Keratinocyte (primary cell): ENCODE measurements at places on chromosomes 11 and 22.

DNA sequence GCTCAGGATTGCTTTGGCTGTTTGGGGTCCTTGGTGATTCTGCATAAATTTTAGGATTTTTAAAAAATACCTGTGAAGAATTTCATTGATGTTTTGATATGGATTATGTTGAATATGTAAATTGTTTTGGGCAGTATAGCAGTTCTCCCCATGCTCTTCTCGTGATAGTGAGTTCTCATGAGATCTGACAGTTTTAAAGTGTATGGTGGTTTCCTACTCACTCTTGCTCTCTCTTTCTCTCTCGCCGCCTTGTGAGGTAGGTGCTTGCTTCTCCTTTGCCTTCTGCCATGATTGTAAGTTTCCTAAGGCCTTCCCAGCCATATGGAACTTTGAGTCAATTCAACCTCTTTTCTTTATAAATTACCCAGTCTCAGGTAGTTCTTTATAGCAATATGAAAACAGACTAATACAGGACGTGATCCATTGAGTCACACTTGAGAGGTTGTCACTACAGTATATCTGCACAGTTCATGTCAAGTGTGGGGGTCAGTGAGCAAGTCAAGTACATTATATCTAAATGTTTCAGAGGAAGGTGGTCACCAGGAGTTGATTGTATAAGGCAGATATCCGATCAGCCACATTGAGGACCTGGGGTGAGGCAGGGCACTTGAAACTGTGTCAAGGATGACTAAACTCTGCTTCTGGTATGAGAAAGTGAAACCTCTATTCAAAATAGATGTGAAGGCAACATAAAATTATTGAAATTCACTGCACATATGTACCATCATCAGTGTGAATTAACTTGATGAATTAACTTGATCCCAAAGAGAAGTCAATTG is 70.7 kb upstream of the CCDC179 start:
- no peak for DNase-seq

- DNase-seq = no peak
Measured at GRCh38 chr11:1668911-1669473, 28.0 kb upstream of the KRTAP5-6 start.

- DNase-seq = no peak
Measured at GRCh38 chr11:32044158-32044863, 46.6 kb upstream of the RCN1 start.

- DNase-seq = no peak
Measured at GRCh38 chr11:85525686-85526085, 101.5 kb downstream of the DLG2 start.

DNA sequence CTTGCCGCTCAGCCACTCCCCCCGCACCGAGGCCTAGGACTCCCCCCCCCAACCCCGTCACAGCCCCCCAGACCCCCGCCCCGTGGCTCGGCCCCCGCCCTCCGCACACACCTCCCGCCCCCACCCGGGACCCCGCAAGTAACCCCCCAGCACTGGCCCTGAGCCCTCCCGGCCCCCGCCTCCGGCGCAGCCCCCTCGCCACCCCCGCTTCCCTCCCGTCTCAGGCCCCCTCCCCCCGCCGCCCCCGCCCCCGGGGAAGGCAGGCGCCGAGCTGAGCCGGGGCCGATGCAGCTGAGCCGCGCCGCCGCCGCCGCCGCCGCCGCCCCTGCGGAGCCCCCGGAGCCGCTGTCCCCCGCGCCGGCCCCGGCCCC is 1.5 kb downstream of the SHANK3 start:
- DNase-seq = no peak

DNA sequence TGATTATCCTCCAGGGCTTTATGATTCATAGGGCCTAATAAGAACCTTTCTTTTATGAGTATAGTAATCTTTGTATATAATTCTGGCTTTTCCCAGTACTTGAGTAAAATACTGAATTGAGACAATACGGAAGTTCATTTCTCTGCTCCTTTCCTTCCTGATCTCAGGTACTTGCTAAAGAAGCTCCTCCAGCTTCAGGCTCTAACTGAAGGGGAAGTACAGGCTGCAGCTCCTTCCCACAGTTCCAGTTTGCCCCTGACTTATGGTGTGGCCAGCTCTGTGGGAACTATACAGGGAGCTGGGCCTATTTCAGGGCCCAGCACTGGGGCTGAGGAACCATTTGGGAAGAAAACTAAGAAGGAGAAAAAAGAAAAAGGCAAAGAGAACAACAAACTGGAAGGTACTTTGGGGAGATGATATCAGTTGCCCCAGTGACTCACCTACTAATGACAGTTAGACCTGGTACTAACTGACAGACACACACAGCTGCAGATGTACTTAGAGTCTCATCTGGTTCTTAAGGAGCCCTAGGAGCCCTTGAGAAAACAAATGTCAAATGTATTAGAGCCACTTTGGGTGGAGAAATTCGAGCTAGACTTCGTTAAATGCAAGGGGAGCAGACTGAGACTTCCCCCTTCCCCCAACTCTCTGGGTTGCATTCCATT is 3.0 kb downstream of the TBRG1 start:
- DNase-seq = no peak

DNA sequence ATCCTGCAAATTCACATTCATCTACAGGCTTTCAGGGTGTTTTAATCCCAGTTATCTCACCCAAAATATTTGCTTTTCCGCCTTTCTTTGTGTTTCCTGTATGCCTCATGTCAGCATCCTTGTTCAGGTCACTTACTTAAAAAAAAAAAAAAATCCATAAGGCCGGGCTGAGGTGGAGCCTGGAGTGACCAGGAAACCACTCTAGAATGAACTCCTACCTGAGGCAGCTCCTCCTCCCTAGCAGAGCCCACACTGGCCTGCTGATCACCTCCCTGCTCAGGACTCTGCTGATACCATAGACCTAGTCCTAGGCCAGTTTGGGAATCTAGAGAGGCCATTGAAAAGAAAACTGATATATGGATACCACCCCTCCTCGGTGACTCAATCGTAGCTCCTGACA is 8.7 kb upstream of the DGAT2 start:
- DNase-seq = no peak

- DNase-seq = no peak
Measured at GRCh38 chr11:5703741-5704536, 14.3 kb downstream of the TRIM22 start.

DNA sequence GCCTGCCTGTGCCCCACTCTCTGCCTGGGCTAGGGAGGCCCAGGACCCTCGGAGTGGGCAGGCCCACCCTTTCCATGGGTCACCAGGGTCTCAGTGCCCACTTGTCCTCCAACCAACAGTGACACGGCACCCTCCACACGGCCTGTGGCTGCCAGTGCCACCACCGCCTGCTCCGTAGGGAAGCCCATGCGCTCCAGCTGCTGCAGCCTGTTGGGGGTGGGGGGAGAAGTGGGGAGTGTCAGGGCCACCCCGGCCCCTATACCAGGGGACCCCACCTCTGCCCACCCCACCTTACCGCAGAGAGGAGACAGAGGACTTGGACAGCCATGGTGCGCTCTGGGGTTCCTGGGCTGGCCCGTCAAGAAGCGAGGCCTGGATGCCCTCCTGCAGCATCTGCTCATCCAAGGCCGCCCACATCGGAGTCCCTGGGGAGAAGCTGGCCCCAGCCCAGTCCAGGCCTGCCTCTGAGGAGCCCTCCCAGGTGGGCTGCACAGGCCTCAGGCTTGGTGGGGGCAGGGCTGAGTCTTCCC is 7.7 kb downstream of the RHBDD3 start:
- DNase-seq = no peak
